ENCODE measurements at places on chromosomes 16 and 17.

DNA sequence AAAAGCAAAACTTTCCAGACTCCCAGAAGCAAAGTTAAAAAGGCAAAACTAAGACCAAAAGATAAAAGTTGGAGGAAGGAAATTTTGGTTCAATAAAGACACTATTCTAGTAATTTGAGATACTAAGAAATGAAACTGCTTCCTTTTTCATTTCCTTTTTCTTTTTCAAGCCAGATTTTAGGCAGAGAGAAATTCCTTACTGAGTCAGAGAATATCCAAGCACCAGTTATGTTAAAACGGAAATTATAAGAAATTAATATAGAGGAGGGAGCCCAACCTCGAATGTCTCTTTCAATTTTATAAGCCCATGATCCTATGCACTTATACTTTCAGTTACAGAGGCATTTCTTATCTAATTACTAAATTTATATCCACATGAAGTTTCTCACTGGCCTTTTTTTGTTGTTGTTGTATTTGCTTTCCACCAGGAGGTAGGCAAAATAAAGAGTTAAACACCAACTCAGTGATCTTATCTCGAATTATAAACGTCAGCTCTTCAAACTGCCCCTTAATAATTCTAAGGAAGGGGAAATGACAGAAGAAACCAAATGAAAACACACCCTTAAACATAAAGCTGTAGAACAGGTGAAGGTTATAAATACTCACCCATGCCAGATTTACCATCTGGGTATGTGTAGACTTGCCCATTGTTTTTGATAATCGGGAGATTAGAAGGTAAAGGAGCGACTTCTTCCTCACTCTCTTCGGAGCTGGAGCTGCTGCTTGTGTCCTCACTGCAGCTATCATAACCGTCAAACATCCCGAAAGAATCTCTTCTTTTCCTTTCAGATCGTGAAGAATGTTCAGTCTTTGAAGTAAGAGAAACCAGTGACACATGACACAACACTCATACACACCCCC lies 35.2 kb downstream of the MBTD1 start:
- DNase-seq: no peak

DNA sequence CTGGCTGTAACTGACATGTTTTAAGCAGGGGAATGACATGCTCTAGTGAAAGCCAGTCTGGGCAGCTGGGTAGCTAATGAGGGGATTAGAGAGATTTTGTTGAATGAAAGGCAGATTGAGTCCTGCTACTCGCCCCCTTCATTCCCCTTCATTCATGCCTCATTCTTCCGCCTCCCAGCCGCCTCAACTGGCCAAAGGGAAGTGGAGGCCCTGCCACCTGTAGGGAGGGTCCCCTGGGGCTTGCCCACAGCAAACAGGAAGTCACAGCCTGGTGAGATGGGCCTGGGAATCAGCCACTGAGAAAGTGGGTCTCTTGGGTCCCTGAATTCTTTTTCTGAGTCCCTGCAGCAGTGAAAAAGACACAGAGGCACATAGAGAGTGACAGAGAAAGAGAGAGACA lies 1.1 kb upstream of the CD19 start:
- DNase-seq: no peak

DNA sequence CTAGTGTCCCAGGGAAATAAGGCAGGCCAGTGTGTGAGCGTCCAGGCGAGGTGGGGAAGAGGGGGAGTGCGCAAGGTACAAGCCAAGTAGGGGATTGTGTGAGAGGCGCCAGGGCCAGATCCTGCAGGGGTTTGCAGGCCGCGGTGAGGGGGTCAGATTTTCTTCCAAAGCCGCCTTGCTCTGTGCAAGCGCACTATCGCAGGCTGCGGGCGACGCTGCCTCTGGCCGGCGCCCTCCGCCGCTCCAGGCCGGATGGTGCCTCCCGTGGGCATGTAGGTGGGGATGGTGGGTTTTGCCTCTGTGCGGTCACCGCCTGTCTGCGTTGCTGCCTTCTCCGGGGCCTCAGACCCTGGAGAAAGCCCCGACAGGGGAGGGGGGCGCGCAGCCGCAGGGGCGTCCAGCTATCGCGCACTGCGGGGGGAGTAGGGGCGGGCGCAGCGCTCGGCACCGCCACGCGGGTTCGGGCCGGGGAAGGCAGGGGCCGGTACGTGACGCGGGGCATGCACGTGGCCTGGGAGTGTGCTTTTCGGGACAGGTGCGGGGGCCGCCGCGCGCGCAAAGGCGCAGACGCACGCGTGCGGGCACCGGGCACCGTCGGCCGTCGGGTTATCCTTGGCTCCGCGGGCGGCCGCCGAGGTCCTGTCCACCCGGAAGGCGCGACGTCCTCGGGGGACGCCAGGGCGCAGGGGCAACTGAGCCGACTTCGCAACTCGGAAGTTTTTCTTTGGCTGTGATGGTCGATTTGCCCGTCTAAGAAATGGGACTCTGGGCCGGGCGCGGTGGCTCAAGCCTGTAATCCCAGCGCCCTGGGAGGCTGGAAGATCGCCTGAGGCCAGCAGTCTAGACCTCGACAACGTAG lies 1.1 kb upstream of the HAPSTR1 start:
- DNase-seq: no peak

GRCh38 chr17:42893359-42893758 lies 7.2 kb upstream of the G6PC1 start:
- no peak for DNase-seq

DNA sequence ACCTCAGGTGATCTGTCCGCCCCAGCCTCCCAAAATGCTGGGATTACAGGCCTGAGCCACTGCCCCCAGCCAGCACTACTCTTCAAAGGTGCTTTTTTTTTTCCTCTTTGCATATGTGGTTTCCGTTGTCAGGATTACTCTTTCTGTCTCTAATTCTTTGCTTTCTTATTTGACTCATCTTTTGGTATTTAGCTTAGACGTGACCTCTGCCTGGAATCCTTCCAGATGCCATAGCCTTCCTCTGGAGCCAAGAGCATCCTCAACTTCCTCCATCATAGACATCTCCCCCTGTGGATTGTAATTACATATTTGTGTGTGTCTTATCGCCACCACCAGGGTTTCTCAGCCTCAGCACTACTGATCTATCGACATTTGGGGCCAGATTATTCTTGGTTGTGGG lies 84.4 kb upstream of the XYLT1 start:
- peak; percentile 55 for DNase-seq

Measured in brain microvascular endothelial cell (primary cell).